ENCODE measurements at places on chromosomes 1 and 21.

GRCh38 chr1:182163821-182164223 is 102.3 kb upstream of the ZNF648 start:
- DNase-seq = no peak

DNA sequence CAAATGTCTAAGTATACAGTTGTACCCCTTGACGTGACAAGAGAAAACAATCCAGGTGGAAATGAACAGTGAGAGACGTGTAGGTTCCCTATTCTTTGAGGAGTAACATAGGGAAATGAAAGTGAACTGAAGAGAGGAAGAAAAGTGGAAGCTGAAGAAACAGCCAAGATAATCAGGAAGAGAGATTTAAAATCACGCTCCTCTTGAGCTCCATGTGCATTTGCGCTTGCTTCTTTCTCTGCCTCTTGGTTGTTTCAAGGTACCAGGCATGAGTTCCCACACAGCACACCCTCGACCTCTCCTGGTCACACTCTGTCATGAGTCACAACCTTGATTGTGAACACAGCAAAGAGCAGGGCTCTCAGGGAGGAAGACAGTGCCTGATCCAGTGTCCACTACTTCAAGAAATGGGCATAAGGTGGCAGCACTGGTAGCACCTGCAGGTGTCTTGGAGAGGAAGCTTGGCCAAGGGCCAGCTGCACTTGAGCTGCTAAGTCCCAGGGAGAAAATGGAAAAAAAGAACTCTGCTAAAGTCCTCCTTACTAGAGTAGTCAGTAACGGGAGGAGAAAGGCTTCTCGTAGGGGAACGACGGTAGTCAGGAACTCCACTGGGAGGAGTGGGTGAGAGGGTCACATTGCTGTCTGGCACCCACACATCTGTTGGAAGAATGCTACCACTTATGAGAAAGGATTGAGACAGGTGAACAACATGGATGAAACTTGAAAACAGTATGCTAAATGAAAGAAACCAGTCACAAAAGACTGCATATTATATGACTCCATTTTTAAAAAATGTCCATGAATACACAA is 18.3 kb upstream of the ARID1A start:
- DNase-seq = peak; percentile 49

DNA sequence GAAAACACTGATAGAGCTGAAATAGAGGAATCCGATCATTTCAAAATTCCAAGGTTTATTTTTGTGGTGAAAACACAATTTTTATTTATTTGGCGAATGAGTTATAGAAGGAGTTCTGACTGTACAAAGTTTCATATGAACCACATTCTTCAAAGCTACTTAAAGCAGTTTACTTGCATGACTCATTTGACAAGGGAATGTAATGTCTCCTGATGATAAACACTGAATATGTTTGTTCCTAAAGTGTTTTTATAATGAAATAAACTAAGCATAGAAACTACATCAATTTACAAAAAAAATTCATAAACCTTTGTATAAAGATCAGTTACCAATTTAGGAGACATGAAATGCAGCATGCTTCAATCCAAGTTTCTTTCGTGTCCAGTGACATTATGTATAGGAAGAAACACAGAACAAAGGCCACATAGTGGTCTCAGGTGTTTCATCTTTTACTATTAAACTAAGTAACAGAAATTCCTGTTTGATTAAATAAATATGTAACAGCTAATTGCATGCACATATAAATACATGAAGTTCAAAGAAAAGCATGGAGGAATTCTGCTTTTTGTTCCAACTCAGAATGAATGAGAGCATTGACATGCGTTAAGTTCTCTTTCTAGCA is 2.5 kb downstream of the PRKACB start:
- DNase-seq = no peak

DNA sequence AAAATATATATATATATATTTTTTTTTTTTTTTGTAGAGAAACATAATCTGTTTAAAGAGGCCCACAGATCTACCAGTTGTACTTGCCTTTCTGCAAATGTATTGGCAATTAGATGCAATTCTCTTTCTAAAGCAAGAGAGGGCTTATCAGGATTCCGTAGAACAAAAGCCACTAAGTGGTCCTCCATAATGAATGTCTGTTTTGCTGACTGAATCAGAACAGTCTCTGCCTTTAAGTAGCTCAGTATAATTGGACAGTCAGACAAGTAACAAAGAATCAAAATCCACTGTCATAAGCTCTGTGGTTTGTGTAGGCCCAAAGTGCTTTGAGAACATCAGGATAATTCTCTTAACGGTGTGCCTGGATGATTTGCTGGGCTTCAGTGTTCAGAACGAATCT is 17.3 kb downstream of the SARS1 start:
- no peak for DNase-seq

DNA sequence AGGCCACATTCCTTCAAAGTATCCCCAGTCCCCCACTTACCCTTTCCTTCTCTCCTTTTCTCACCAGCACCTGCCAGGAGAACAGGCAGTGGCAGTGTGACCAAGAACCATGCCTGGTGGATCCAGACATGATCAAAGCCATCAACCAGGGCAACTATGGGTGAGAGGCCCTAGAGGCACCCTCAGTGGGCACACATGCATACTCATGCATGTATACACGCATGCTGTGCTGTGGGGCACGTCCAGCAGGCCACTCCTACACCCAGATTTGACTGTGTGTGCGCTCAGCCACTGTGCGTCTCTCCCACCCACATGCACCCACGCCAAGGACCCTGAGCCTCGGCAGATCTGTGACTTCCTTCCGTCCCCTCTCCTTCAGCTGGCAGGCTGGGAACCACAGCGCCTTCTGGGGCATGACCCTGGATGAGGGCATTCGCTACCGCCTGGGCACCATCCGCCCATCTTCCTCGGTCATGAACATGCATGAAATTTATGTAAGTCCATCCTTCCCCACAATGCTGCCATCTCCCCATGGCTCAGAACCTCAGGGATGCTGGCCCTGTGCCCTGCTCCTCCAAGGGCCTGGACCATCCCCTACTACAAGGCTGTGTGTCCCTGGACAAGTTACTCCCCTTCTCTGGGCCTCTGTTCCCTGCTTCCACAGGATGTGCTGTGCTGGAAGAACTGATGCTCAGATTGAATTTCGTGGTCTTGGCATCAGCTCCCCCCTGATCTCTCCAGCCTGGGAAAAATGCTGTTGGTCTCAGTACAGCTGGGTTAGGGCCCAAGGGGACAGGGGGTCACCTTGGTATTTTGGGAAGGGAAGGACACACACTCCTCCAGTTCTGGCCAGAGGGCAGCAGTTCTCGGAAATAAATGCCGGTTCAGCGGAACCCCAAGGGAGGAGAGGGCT is 7.0 kb downstream of the TINAGL1 start:
- DNase-seq = no peak

DNA sequence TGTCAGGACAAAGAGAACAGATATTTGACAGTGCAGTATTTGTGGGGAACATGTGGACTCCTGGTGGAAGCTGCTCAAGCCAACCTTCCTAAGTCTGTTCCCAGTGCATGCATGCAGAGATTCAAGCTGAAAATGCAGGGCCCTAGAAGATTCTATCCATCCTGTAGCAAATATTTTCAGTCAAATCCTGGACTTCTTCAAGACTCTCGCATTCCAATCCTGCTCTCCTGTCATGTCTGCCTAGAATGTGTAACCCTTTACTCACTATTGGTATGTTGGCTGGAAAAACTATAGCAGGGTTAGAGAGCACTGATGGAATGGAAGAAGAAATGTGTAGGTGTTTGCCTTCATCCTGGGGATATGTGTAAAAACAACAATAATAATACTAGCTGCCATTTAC is 385.6 kb upstream of the PKN2 start:
- DNase-seq = no peak

GRCh38 chr1:165109013-165109412 is 247.5 kb downstream of the LMX1A start:
- DNase-seq = no peak

- no peak for DNase-seq
Observed at GRCh38 chr1:176880955-176881595, 283.4 kb downstream of the ASTN1 start.
